COR-L47 (cell line): ENCODE measurements at places on chromosomes 5 and 9.

GRCh38 chr9:23382418-23382817, 443.6 kb downstream of the ELAVL2 start:
- no peak for DNase-seq

GRCh38 chr9:124886866-124887492, 25.0 kb downstream of the ARPC5L start:
- no peak for DNase-seq

DNA sequence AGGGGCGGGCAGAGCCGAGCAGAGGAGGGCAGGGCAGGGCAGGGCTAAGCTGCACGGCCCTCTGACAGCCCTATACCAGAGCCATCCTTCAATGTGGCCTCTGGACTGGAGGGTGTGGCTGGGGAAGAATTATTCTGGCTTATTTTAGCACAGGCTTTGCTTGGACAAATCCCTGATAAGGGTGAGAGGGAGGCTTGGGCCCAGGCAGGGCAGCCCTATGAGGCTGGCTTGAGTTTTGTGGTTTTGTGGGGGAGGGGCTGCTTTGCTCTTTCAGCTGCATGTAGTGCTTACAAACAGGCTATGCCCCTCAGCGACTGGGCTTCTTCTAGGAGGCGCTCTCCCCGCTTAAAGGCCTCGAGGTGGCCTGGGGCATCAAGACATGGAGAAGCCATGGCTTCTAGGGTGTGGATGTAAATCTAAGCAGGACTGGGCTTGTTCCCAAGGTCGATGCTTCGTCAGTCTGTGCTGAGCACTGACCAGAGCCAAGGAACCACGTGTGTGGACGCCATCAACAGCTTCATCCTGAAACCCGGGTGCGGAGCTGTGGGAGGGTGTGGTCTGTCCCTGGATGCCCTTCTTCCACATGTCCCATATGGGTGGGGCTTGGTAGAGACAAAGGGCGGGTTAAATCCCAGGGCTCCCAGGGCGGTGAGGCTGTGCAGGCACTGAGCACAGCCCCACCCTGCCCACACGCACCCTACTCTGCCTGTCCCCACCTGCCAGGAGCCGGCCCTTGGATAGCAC, 45.7 kb upstream of the IPPK start:
- no peak for DNase-seq

- no peak for DNase-seq
Observed at GRCh38 chr9:91191411-91192380, 170.0 kb downstream of the AUH start.

DNA sequence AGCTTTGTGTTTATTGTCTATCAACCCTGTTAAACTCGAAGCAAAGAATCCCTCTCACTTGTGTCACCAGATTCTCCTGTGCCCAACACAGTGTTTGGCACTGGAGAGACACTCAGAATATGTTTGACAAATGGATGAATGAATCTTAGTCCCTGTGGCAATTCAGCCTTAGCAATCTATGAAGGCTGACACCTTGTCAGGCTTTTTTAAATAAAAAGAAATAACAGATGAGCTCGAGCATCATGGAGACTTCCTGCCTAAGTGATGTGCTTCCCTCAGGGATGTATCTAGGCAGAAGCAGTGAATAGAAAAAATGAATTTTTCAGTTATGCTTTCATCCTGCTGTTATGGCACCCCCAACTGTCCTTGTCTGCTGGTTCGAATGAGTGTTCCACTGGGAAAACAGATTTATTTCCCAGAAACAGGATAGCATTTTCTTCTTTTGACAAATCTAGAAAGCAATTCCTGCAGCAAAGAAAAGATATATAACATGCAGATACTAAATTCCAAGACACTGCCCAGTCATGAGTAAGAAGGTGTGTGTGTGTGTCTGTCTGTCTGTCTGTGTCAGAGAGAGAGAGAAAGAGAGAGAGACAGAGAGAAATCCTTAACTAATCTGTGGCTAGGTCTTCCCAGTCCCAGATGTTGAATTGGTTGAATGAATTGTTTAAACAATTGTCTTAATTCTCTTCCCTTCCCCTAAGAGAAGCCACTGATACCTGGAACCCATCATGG, 16.7 kb downstream of the MAMDC2 start:
- DNase-seq: no peak

- DNase-seq: no peak
Observed at GRCh38 chr9:124297551-124297901, 39.8 kb downstream of the NEK6 start.

- no peak for DNase-seq
Observed at GRCh38 chr5:72074251-72074650, 33.0 kb upstream of the MAP1B start.

DNA sequence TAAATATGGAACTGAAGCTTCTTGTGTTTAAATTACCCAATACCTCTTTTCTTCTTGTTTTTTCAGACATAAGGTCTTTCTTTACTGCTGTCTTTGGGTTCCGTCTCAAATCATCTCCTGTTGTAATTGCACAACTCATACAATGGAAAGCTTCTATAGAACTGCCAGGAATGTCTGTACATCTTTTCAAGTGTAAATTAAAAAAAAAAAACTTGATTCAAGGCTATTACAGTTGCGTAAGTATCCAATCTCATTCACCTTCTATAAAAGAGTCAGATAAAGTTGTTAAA, 243.5 kb downstream of the ICE1 start:
- DNase-seq: no peak

- no peak for DNase-seq
Observed at GRCh38 chr5:103210952-103211351, 47.6 kb upstream of the MACIR start.

DNA sequence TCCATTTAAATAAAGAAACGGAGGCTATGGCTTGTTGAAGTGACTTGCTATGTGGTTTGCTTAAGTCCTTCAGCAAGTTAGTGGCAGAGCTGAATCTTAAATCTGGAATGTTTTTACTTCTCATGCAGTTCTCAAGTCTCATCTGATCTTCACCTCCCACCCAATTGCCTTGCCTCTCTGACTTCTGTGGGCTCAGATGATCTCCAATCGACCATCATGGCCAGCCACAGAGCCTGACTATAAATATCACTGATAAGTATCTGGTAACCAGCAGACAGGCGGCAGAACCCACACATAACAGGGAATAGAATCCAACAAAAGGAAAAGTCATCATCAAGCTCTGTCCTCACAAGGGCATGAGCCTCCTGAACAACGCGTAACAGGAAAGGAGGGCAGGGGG, 149.9 kb downstream of the FAM114A2 start:
- no peak for DNase-seq

- DNase-seq: no peak
Observed at GRCh38 chr5:10509575-10509974, 54.3 kb upstream of the ANKRD33B start.

DNA sequence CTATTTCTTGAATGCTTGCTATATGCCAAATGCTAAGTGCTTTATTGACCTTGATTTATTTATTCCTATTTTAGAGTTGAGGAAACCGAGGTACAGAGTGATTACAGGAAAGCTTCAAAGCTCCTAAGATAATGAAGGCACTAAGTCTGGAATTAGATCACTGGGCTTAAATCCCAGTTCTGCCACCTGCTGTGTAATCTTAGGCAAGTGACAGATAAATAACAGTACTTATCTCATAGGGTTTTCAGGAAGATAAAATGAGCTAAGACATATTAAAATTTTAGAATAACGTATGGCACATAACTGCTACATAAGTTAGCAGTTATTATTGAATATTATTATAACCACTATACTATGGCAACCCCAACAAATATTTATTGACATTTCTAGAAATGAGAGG, 843.8 kb downstream of the DTWD2 start:
- DNase-seq: peak; percentile 2

DNA sequence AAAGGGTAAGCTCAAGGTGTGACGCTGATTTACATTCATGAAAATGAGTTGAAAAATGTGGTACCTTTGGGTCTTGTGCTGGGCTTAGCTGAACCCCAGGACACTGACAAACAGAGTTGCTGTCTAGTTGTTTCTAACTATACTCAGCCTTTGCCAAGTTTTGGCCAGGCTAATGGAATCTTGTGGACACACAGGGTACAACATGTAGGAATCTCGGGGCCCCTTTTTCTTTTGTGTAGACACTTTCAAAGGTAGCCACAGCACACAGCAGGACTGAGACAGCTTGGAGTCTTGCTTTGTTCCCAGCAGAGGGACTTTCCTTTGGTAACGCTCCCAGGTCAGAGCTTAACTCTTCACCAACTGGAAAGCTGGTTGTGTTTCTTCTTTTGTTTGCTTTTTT, 7.8 kb downstream of the LIX1 start:
- no peak for DNase-seq

GRCh38 chr9:86721843-86722705, 225.2 kb downstream of the GAS1 start:
- no peak for DNase-seq

GRCh38 chr9:129281506-129282145, 103.6 kb upstream of the IER5L start:
- DNase-seq: no peak

- no peak for DNase-seq
Observed at GRCh38 chr5:146731909-146732659, 146.5 kb downstream of the PPP2R2B start.

DNA sequence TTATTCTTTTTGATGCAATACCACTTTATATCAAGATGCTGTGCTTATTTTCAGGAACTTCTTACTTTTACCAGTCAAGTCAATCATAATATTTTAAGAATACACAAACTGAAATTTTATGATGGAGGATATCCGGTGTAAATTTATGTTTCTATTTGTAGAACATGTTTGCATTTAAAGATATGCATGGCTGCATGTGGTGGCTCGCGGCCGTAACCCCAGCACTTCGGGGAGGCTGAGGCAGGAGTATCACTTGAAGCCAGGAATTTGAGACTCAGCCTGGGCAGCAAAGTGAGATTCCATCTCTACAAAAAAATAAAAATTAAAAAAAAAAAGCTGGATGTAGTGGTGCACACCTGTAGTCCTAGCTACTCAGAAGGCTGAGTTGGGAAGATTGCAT, 73.5 kb upstream of the ALDH1A1 start:
- DNase-seq: no peak

DNA sequence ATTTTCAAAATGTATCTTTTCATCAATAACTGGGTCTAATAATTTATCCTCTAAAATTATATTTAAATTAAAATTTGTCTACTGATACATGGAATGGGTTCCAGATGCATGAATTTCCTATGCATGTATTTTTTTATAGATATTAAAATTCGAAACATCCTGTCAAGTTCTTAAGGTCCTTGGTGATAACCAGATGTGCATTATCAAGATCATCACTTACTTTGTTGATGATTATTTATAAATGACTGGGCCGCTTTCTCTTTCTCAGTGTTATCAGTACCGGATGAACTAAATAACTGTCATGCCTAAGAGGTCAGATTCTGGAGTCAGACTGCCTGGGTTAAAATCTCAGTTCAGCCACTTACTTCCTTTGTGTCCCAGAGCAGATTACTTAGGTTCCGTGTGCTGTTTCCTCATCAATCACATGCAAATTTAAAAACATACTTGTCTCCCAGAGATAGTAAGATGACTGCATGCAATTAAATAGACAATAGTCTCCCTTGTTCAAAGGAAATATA, 124.3 kb downstream of the TEX10 start:
- no peak for DNase-seq

- DNase-seq: peak; percentile 13
Observed at GRCh38 chr5:172321593-172321992, 38.0 kb upstream of the UBTD2 start.

DNA sequence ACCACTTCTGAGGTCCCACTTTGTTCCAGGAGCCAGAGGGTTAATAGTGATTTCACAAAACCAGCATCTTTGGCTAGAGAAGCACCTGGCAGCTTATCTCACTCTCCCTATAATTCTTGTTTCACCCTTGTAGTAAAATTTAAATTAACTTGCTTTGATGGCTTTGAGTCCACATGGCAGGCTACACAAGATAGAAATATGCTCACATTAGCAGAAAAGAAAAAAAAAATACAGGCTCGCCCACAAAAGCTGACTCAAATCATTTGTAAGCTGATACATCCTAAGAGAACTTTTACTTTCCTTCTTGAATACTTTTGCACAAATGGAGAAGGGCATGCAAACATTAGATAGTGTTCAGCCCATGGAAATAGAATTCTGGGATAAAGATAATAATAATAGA, 36.2 kb downstream of the TNFSF15 start:
- no peak for DNase-seq

DNA sequence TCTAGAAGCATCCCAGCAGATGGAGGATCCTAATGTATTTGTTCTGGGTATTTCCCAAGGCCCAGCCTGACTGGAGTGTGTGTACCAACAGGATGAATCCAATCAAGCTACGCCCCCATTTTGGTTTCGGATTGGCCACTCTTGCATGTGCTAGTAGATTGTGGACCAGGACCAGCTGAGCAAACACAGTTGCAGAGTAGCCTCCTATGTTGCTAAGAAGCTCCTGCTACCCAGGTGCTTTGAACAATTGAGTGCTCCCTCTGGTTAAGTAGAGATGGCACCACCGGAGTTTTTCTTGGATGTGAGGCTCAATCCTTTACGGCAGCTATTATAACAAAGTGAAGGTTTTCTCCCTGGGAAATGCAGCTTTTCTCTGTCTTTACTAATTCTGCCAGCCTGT, 204.5 kb downstream of the NTRK2 start:
- peak; percentile 85 for DNase-seq

DNA sequence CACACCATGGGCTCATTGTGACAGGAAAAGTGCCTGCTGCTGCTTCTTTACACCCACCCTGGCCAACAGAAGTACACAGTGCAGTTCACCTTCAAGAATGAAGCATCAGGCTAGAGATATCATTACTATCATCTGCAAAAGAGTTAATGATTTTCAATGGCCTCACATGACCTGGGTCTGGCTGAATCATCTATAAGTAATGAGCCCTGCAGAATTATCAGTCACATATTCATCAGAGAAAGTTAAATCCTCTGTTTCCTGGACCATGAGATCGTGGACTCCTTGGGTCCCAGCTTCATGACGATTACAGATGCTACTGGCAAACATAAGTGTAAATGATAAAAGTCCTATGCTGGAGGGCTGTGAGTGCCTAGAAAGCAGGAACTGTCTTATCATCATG, 8.3 kb downstream of the BAG1 start:
- no peak for DNase-seq

DNA sequence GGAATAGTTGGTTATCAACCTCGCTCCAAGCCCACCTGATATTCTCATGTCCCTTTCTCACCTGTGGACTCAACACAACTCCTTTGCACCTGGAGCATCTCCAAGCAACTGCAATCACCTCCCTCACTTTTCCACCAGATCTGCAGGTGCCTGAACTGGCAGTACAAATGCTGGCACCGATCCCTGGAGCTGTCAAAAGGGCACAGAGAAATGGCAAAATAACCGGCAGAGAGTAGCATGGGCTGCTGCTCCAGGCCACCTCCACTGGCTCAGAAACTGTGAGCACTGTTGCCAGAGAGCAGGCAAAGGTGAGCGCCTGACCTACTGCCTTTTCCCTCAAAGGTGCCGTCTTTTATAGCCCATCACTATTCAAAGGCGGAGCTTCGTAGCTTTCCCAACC, 14.7 kb downstream of the EQTN start:
- DNase-seq: peak; percentile 0

DNA sequence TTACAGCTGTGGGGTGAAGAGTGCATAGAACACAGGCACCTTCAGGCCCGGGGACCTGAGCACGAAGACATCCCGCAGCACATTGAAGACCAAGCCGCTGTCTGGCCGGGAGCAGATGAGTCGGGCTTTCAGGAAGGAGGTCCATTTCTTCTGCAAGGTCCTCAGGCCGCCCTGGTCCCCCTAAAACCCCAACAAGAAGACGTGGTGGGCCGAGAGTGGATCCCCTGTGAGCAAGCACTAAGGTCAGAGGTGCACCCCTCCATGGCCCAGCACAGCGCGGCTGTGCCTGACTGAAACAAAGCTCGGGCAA, 70.5 kb downstream of the SECISBP2 start:
- DNase-seq: no peak
